ENCODE measurements at places on chromosomes 2 and 18. TPM values are rescaled to one million over a fixed set of nuclear protein-coding genes. Genes with fewer than 3 reads are reported as not detected.

The GPR155 gene
- 1.6 TPM for total RNA-seq

The SKOR2 gene
- total RNA-seq: not detected

The CHN1 gene
- total RNA-seq: 3.3 TPM

The MXD1 gene
- 4.0 TPM for total RNA-seq

The TRIM43 gene
- not detected for total RNA-seq

The ZNF396 gene
- total RNA-seq: 2.0 TPM

The CFAP221 gene
- not detected for total RNA-seq

The REG1A gene
- total RNA-seq: not detected

DNA sequence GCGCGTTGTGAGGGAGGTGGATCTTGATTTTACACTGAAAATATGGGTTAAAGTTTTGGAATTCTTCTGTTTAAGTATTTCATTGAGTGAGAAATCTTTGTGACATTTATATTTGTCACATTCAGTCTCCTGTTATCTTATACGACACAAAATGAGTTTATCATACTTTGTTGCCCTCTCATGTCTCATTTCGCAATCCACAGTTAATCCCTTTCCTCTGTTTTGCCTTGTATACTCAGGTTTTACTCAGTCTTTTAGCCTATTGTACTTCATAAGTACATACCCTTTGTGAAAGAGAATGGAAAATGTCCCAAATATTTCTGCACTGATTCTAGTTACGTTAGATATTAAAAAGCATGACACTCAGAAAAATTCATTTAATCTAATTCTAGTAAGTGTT, 142.7 kb downstream of the ATP9B start:
- DNase-seq: peak; percentile 22

DNA sequence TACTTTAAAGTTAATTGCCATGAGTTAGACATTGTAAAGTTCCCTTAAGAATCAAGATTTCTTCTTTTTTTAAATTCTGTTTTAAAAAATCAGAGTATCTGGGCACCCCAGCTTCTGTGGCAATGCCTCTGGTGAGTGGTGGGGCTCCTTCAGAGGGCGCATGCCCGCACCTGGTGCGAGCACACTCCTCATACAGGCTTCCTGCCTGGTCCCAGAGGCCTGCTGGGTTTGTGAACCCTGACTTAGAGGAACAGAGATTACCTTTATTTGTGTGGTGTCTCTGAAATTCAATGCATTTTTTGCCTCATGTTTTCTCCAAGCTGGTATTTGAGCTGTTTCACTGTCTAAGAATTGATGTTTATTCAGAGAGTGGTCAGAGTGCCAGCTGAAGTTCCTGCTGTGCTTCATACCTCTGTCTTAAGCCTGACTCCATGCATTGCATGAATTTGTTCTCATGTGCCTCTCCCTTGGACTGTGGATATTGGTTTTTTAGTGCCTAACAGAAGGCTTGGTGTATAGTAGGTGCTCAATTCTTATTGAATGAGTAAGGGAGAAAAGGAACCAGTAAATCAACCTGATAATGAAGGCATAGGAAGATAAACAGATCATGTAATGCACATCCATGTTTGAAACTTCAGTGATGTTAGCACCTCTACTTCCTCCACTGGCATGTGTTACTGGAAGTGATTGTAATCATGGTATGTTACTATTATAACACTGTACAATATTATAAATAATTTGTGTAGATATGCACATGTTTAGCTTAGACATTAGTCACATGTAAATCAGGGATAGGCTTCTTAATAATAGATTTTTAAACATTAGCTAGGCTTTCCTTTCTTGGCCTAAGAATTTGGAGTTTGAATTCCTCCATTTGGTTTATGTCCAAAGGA, 29.0 kb downstream of the PHLPP1 start:
- DNase-seq: no peak

DNA sequence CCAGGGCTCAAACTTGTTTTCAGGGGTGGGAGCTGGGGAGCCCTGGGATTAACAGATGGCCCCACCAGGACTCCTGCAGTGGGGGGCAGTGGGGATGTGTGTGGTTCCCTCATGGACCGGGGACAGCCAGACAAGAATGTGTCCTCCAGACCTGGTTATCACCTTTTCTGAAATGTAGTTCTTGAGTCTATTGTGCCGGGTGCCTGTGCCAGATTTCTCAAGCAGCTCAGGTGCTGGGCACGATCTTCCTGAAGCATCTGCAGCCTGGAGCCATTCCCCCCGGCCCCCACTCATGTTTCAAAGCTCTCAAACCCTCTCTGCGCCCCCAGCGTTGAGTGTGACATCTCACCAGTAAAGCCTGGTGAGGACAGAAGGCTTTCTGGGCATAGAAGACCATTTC, 48.4 kb upstream of the HAAO start:
- no peak for DNase-seq

- DNase-seq: peak; percentile 4
Measured at GRCh38 chr18:50559752-50560680, at the start of gene MAPK4. MAPK4 (plus strand) TSS chr18:50560087; CDS start chr18:50663959, 103,872 bp downstream.

DNA sequence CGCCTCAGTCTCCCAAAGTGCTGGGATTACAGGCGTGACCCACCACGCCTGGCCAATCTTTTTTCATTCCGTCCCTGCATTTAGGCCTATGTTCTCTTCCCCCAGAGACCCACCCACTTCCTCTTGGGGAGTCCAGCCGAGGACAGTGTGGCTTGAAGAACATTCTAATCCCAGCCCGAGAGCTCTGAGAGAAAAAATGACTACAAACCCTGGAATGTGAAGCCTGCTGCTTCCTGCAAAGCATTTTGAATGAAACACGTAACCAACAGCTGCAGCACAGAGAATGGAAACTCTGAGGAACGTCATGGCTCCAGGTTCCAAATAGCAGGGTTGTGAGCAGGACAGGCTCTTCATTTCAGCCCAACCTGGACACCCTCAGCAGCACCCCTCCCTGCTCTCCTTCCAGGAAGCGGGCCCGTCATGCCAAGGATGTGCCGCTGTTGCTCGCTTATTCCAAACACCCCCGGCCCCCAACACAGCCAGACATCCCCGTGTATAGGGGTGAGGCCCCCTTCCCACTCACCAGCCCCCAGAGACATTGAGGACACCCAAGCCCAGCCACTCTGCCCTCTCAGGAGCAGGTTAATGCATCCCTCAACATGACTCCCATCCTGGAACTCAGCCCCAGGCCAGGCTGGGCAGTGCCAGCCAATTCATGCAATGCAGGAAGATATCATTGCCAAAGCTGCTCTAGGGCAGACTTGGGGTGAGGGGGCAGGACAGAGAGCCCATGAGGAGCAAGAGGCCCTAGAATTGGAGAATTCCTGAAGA, 139.8 kb downstream of the ZFP36L2 start:
- DNase-seq: peak; percentile 100

GRCh38 chr2:129737660-129738527, 241.6 kb upstream of the RAB6C start:
- no peak for DNase-seq

- no peak for DNase-seq
Measured at GRCh38 chr2:95342556-95343320, 45.6 kb downstream of the KCNIP3 start.
